Left lobe of liver (tissue), 2 donors: ENCODE measurements at places on chromosomes 13 and 19. TPM values are rescaled to one million over a fixed set of nuclear protein-coding genes. Genes with fewer than 3 reads are reported as not detected.

ZNF615 gene
- 4.4 TPM for total RNA-seq

CALR3 gene
- total RNA-seq, result not detected

PSG7 gene
- not detected for total RNA-seq

DNA sequence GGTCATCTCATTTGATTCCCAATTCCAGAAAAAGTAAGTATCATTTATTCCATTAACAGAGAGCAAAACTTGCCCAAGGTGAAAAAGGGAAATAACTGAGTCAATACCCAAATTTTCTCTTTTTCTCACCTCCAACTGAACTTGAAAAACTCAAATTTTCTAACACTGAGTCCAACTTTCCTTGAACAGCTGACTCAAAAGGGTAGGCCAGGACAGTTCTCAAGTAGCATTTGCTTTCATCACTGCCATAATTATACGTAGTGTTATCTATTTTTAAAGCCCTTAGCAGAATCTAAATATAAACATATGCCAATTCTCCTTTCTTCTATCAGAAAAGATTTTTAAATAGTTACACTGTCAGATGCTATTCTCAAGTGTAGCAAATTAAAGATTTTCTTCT is 3.5 kb downstream of the N4BP2L2 start:
- DNase-seq, result no peak

DNA sequence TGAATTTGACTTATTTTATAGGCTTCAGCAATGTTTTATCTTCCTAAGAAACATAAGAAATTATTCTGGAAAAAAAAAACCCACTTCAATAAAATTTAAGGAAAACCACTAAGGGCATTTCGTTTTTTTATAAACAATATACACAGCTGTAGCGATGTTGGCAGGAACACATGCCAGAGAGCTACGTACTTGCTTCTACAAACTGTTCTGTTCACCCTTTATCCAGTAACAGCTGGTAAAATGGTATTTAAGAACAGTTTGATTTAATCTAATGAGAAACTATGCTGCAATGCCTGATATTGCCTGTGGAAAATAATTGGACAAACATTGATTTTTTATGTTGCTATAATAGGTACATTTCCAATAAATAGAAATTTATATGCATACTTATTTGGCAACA is 137.2 kb upstream of the DACH1 start:
- no peak for DNase-seq

GRCh38 chr13:97329331-97329730 is 104.6 kb upstream of the RAP2A start:
- DNase-seq, result no peak

- no peak for DNase-seq
These were observed 714 bp downstream of the NDFIP2 start for GRCh38 chr13:79481685-79482052.

DNA sequence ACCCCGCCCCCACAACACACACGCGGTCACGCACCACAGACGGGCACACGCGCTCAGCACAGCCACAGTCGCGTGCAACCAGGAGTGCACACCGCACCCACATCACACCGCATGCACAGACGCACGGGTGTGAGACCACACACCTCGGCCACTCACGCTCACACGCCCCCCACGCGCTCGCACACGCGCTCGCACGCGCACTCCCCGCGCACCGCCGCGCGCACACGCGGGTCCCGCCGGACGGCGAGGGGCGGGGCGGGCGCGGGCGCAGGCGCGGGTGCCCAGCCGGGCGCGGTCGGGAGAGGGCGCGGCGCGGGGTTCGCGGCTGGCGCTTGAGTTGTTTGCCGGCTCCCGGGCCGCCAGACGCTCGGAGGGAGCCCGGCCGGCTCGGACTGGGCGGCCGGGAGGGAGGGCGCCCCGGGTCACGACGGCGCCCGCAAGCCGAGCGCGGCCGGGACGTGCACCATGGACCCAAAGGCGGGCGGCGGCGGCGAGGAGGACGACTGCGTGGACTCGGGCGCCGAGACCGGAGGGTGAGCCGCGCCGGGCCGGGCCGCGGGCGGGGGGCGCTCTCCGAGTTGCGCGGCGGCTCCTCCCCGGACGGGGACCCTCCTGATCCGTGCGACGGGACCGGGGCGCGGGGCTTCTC is at the start of gene FAM124A:
FAM124A (plus strand) TSS at position 362 of the 649 bp plus-strand sequence; CDS start at position 466, 104 bp downstream.
- peak; percentile 57 for DNase-seq

- DNase-seq, result peak; percentile 57
These were observed 3.8 kb downstream of the MAMSTR start for GRCh38 chr19:48715681-48716171.

- DNase-seq, result no peak
These were observed 61.1 kb downstream of the ZNF431 start for GRCh38 chr19:21202865-21203494.

- DNase-seq, result no peak
These were observed 372.7 kb downstream of the LIG4 start for GRCh38 chr13:107842562-107843180.

DNA sequence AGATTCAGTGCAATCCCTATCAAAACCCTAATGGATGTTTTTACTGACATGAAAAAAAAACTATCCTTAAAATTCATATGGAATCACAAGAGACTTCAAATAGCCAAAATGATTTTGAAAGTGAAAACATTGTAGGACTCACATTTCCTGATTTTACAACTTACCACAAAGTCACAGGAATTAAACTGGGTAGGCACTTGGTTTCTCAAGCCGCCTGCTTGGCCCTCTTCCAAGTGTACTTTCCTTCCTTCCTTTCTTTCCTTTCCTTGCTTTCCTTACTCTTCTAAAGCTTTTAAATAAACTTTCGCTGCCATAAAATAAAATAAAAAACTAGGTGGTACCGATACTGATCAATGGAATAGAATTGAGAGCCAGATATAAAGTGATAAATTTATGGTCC is 21.0 kb upstream of the CD33 start:
- no peak for DNase-seq

GRCh38 chr19:46602392-46603194 is 1.5 kb downstream of the CALM3 start:
- DNase-seq, result no peak

- no peak for DNase-seq
These were observed 5.8 kb upstream of the TMC4 start for GRCh38 chr19:54178581-54179261.

- DNase-seq, result no peak
These were observed 4.6 kb downstream of the AXL start for GRCh38 chr19:41223431-41224234.
